Neural crest cell (in vitro differentiated cells): ENCODE measurements at places on chromosomes 1 and 21.

DNA sequence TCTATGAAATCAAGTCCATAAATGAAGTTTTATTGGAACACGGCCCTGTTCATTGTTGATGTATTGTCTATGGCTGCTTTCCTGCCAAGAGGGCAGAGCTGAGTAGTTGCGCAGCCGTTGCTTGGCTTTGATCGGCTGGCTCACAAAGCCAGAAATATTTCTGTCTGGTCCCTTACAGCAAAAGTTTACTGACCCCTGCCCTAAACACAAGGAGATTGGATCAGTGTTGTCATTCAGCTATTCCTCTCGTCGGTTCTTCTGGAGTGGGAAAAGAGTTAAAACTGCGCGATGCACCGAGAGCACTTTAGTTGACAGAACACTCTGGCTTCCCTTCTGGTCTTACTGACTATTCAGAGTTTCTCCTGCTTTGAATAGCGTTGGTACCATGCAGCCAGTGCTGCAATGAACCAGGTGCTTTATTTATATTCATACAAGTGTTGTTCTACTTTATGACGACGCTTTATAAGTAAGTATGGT lies 868 bp downstream of the ZBTB40 start:
- no peak for DNase-seq

DNA sequence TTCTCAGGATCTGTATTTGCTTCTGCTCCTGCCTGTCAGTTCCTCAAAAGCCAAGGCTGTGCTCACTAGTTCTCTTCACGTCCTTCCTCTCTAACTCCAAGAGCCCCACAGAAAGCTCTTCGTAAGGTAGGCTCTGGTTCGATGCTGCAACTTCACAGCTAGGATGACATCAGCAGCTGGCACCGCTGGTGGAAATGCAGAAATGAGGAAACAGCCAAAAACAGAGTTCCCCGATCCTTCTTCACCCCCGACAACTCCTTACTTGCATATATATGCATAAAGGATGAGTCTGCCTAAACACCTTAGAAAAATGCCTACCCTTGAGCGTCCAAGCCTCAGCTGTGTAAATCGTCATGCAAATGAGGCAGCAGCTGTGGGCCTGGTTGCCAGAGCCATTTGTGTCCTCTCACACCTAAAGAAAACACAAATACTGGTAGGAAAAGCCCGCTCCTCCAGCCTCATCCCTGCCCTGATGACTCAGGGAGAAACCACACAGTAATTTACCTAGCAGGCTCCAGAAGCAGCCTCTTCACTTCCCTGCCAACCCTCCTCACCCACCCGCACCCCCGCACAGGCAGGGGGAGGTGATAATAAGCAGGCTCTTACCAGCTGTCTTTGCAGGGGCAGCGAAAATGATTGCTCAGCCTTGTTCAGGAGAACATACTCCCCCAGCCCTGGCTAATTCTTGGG lies 28.2 kb downstream of the BATF3 start:
- DNase-seq, result no peak

- DNase-seq, result peak; percentile 33
These were observed 7.2 kb upstream of the SLX9 start for GRCh38 chr21:44932408-44933181.

GRCh38 chr1:12208764-12209494 lies 20.9 kb upstream of the VPS13D start:
- DNase-seq, result peak; percentile 98

GRCh38 chr1:65069011-65069565 lies 78.9 kb upstream of the AK4 start:
- no peak for DNase-seq
